NCI-H82 (cell line): ENCODE measurements at places on chromosomes 13 and 19.

- peak; percentile 62 for DNase-seq
These were observed 68.3 kb downstream of the ZNF431 start for GRCh38 chr19:21210037-21210621.

GRCh38 chr19:4816202-4816949 lies 15.1 kb downstream of the TICAM1 start:
- DNase-seq: no peak

DNA sequence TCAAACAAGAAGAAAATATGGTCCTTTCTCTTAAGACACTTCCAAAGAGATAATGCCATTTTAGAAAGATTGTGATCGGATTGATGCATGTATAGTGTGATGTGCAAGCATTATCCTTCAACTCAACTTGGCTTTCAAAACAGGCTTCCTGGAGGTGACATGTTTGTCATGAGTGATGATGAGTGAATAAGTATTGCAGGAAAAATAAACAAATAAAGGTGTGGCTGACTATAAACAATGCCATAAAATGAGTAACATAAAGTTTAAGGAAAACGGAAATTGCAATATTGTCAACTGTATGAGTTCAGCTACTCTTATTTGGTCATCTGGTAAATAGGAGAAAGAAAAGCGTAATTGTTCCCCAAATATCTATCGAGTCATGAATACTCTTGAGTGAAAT lies 1283.7 kb downstream of the PCDH9 start:
- DNase-seq: no peak

GRCh38 chr13:113785051-113786010 lies 26.3 kb downstream of the TMEM255B start:
- no peak for DNase-seq

DNA sequence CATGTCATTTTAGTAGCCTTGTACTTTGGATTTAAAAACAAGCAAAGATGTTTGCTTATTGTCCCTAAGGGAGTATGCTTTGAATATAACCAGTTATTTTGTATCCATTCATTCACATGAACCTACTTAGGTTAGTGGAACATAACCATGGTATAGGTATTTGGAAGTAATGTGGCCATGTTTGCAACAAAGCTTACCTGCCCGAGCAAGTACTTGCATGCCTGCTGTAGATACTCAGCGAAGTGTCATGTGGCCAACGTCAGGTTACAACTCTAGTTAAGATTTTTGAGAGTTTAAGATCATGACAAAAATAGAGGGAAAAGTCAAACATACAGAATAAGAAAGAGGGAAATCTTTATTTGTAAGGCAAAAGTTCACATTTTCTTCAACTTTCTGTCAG lies 57.2 kb downstream of the COG6 start:
- no peak for DNase-seq

DNA sequence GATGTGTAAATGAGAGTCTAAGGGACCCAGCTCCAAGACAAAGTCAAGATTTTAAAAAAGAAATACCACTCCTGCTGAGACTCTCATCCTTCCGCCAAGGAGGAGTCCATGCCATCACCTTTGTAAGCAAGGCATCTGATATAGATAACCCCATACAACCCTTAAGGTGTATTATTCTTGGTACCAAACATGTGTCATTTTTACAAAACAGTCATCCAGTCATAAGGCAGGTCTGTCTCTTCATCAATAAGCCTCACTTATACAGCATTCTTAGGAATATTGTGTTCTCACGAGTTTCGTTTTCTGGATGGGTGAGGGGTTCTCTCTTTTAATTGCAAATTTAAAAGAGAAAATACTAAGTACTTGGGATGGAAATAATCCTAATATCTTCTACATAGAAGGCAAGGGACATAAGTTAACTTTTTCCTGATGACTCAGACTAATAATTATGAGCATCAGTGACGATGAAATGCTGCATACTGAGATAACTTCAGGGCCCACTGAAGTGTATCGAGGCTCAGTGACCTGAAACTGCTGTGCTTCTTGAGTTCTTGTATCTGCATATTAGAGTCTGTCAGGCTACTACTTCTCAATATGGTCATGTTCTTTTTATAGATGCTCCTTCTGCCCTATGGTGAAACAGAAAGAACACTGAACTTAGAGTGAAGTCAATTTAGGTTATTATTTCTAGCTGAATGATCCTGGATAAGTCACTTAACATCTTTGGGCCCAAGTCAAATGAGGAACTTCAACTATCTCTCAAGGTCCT lies 166.6 kb downstream of the KLF12 start:
- no peak for DNase-seq

- DNase-seq: no peak
These were observed 5.0 kb upstream of the C19orf33 start for GRCh38 chr19:38298821-38299680.

DNA sequence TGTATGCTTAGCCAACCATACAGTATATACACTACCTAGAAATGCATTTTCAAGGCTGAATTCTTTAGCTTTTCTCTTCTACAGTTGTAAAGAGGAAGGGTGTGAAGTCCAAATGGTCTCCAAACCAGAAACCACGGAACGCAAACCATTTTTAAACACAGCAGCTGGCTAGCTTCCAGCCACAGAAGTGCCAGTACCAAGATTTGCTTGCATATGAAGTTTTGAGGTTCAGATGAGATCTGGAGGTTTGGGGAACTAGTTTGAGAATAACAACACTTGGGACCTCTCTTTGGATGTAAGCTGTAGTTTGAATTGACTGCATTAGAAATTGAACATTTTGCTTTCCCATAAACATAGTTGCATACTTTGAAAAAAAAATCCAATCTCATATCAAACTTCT lies 1243.5 kb downstream of the EFNB2 start:
- no peak for DNase-seq

GRCh38 chr19:35206855-35207254 lies 21.7 kb downstream of the FAM187B start:
- no peak for DNase-seq

GRCh38 chr13:58619396-58620113 lies 988.0 kb downstream of the PCDH17 start:
- DNase-seq: peak; percentile 97

DNA sequence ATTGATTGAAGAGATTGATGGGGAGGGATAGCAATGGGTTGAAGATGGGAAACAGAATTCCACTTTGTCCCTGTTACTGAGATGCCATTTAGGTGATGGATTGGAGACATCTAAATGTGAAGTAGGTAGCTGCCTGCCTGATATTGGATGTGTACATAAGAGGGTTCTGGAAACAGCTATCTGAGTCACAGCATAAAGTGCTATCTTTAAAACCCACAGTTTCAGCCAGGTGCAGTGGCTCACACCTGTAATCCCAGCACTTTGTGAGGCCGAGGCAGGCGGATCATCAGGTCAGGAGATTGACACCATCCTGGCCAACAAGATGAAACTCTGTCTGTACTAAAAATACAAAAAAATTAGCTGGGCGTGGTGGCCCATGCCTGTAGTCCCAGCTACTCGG lies 72.6 kb downstream of the DNAJC3 start:
- no peak for DNase-seq

DNA sequence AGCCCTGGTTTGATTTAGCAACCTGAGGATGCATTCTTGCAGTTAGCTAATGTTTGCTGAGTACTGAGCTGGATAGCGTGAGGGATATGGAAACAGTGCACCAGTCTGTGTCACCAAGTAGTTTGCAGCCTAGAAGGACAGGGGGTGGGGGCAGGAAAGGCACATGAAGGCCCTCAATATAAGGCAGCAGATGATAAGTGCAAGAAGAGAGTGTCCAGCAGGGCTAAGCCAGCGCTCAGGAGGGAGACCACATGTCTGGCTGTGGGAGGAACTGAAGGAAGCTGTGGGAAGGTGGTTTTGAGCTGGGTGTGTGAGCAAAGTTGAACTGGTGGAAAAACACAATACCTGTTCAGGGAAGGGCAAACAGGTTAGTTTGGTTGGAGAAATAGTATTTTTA lies 1.7 kb downstream of the CXCL17 start:
- DNase-seq: no peak

GRCh38 chr13:61413572-61414535 lies 1.8 kb downstream of the PCDH20 start:
- peak; percentile 41 for DNase-seq

GRCh38 chr13:27827646-27828045 lies 35.4 kb downstream of the GSX1 start:
- DNase-seq: no peak
